ENCODE measurements at places on chromosomes 1 and 21.

DNA sequence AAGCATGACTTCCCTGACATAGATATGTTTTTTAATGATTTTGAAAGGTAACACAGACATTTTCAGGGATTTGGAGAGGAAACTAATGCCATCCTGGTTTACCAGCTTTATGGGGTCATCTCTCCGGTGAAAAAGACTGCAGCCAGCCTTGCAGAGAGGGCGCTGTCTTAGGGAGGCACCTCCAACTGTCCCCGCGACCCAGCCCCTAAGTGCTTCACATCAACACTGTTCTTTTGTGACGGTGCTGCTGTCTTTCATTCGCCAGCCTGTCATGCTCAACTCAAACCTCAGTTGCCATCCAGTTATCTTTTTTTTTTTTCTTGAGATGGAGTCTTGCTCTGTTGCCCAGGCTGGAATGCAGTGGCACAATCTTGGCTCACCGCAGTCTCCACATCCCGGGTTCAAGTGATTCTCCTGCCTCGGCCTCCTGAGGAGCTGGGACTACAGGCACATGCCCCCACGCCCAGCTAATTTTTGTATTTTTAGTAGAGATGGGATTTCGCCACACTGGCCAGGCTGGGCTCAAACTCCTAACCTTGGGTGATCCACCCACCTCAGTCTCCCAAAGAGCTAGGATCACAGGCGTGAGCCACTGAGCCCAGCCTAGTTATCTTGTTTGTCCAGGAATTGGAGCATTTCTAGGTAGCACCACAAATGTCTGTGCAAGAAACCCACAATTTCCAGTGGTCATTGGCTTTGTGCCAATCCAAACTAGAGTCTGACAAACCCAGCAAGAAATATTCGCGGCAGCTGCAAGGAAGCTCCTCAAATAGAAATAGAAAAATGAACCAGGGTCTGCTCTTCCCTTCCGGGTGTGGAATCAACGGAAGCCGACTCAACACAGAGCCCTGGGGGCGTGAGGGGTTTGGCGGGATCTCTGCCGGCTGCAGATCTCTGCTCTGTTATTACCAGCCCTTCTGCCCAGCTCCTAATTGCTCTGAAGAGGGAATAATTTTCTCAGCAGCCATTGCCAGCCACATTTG is 24.2 kb downstream of the PDE9A start:
- no peak for DNase-seq

GRCh38 chr1:186627019-186627418 is 53.2 kb downstream of the PTGS2 start:
- DNase-seq: no peak

- no peak for DNase-seq
Measured at GRCh38 chr1:227947386-227947675, 401 bp downstream of the WNT9A start.

DNA sequence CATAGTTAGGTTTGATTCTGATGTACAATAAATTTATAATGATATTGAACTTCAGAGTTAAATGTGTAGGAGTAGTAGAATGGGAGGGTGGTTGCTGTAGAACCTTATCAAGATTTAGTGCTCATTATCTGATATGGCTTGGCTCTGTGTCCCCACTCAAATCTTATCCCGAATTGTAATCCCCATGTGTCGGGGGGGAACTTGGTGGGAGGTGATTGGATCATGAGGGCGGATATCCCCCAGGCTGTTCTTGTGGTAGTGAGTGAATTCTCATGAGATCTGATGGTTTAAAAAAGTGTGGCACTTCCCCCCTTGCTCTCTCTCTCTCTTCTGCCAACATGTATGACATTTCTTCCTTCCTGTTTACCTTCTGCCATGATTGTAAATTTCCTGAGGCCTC is 265.5 kb downstream of the GRIK1 start:
- DNase-seq: no peak

DNA sequence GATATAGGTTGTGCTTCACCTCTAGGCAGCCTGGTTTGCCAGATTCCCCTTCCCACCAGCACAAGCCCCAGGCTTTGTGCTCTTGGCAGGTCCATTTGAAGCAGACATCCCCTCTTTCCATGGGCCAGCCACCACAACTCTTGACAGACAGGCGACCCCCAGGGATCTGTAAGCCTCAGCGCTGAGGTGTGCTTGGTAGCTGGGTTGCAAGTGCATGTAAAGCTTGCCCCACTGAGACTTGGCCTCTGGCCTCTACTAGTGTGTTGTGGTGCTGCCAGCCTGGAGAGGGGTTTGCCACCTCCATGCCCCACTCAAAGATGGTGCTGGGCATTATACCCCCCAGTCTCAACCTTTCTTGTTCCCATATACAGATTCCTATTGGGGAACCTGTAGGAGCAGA is 103.9 kb downstream of the HMCN1 start:
- no peak for DNase-seq

GRCh38 chr1:230636575-230637148 is 5.6 kb upstream of the COG2 start:
- DNase-seq: no peak

- DNase-seq: no peak
Measured at GRCh38 chr21:31675960-31676359, 16.5 kb downstream of the SOD1 start.

GRCh38 chr1:156947818-156948525 is 27.5 kb downstream of the LRRC71 start:
- no peak for DNase-seq

DNA sequence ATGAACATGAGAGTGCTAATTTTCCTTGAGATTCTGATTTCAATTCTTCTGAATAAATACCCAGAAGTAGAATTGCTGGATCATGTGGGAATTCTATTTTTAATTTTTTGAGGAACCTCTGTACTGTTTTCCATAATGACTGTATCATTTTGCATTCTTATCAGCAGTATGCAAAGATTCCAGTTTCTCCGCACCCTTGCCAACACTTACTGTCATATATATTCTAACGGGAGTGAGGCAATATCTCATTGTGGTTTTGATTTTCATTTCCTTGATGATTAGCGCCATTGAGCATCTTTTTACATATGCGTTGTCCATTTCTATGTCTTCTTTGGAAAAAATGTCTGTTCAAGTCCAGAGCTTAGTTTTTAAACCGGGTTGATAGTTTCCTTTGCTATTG is 33.2 kb downstream of the VCAM1 start:
- DNase-seq: no peak

GRCh38 chr21:44966135-44967081 is 26.6 kb downstream of the SLX9 start:
- no peak for DNase-seq

- DNase-seq: no peak
Measured at GRCh38 chr1:225364439-225364838, 63.4 kb downstream of the LBR start.

DNA sequence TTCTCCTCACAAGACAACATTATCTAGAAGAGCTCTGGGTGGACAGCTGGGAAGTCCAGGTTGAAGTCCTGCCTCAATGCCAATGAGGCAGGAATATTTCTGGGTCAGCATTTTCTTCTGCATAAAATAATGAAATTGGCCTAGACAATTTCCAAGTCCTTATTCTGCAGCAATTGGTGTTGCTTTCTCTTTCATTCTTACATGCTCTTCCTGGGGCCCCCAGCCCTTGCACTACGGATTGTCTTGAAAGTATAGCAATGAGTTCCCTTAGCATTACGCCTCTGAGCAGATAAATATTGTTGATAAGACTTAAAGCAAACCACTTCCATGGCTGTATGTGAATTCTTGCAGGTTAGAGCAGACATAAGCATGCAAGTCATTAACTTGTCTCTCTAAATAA is 188.5 kb downstream of the TGFBR3 start:
- DNase-seq: no peak

DNA sequence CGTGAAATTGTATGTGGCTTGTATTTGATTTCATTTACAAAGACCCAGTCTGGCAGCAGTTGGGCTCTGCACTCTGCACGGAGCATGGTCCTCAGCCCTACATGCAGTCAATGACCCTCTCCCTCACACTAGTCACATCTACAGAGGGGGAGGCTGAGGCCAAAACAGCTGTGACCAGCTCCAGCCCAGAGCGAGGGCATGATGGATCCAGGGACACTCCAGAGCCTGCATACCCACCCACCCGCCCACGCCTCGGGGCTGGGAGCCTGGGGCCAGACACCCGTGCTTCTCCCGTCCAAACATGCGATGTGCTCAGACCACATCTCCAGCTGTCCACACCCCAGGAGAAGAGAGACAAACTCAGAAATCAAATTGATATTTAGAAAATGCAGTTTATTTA is 14.0 kb upstream of the PRDM16 start:
- no peak for DNase-seq

GRCh38 chr1:243514927-243515326 is 259.1 kb downstream of the SDCCAG8 start:
- no peak for DNase-seq

DNA sequence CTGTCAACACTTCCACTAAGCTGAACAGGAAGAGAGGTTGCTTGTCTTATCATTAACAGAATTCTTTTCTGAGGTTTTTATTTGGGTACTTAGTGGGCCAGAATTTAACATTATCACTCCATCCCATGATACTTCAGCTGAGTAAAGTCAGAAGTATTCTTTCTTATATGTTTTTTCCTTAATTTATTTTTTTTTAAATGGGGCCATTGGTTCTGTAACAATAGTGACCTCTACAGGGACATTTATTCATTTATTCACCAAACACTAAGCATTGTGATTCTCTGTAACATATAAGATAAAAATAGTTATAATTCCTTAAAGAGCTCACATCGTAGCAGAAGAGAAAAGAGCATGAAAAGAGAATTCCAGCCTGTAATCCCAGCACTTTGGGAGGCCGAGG is 9.8 kb downstream of the GREM2 start:
- DNase-seq: no peak

DNA sequence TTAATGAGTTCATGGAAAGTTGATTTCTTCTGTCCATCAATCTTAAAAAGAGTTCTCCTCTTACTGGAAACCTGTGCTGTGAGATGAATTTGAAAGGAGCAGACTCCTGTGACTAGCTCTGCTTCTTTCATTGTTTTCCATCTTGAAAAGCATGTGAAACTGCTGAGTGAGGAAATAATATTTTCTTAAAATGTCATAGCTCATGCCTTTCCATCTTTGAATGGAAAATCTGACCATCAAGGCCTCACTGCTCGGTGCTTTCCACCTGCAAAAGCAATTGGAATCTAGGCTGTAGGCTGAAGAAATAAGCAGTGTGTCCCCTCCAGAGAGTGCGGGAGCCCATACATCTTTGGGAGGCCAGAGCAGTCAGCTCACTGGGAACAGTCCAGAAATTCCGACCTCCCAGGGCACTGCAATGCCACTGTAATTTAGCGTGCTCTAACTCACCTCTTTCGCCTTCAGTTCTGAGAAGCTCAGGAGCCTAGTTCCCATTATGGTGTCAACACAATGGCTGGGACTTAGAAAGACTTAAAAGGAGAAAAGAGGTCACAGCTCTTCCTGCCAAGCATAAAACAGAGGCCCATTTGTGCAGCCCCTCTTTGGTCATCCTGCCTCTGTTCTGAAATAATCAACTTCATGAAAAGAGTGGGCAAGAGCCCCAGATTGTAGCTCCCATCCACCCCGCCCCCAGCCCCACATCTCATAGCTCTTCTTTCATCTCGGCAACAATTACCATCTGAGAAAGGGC is 50.4 kb upstream of the F3 start:
- DNase-seq: no peak

DNA sequence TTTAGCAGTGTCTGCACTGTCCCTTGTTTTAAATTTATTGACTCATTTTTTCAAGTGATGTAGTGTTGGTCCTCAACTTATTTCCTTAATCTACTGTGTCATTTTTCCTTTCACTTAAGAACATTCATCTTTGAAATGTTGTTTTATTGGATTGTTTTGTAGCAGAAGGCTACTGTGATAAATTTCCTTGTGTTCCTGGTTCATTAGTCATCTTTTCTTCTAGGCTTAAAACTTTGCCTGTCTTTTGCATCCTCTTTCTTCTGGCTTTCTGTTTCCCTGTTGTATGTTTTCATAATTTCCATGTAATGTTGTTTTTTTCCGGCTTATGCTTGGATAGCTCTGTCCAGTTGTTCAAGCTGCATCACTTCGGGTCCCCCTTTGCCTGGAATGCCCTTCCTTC is 61.9 kb downstream of the UBE2T start:
- no peak for DNase-seq

DNA sequence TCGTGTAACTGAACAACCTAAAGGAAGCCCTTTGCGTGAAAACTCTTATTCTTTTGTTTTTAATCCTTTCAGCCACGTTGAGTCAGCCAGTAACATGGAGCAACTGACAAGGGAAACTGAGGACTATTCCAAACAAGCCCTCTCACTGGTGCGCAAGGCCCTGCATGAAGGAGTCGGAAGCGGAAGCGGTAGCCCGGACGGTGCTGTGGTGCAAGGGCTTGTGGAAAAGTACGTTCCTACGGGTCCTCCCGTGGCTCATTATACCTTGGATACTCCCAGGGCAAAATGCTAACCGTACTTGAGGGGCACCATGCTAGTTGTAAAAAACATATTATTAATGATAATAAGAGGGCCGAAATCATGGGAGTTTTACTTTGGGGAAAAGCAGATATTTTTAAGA is 49.4 kb downstream of the LAMC2 start:
- peak; percentile 28 for DNase-seq

DNA sequence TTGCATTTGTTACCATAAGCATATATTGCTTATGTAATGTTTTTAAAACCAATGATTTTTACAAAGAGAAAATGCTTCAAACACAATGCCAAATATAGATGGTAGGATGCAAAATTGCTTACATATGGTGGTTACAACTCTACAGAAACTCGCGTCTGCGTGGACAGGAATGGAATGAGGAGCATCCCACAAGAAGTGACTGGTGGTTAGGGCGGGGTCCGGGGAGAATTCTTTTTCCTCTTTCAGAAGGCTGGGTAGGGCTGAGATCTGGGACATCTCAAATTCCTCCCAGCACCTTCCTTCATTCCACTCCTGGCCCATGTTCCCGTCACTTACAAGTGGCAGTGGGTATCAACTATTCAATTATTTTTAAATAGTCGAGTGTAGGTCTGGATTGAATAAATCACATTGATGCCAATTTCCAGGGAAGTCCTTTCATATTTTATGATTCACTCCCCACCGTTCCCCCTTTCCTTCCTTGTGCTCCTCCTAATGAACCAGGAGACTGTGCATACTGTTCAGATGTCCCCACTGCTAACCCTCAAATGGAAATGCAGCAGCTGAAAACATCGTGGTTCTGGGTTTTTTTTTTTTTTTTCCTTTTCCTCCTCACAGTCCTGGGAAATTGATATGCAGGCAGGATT is 174.5 kb upstream of the POU3F1 start:
- DNase-seq: no peak

DNA sequence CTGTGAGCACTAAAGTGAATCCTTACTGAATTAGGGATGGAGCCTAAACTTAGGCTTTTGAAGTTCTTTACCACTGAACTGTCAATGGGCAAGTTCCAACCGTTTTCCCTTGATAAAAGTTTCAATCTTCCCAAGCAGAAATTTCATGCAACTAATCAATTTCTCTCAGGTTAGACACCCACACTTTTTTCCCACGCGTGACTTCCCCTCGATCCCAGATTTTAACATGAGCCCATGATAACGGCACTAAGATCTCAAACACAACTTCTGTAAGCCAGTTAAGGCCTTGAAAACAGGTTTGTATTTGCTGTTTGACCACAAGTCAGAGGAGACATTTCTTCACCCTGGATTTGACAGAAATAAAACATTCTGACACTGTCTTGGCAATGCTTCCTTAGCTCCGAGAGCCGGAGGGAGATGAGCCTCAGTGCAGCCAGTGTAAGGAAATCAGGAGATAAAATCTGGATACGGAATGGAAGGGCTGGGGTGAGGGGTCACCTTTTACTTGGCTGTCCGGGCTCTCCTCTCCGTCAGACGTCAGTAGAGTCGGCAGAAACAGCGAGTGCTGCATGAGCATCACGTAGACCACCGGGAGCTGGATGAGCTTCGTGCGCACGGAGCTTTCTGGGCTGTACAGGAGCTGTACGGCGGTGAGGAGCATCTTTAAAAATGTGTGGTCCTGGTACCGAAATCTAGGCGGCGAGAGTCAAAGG is 39.7 kb downstream of the MRAP start:
- no peak for DNase-seq

- no peak for DNase-seq
Measured at GRCh38 chr1:115036814-115037507, 7.3 kb downstream of the TSHB start.

Measured in NCI-H524 treated with DMSO at 0.1 percent for 48 hours (cell line).